Activated naive CD4-positive, alpha-beta T cell treated with anti-CD3 and anti-CD28 coated beads for 36 hours (primary cell): ENCODE measurements at places on chromosomes 1 and 21. TPM values are rescaled to one million over a fixed set of nuclear protein-coding genes. Genes with fewer than 3 reads are reported as not detected.
A peak's percentile ranks its signal among the peaks of the same experiment; 100 is the strongest.

Gene AADACL4
- total RNA-seq = not detected

Gene LCE2C
- not detected for total RNA-seq

Gene GPR161
- total RNA-seq = 0.29 TPM

Gene PSMD4
- 192 TPM for total RNA-seq

Gene RHOU
- total RNA-seq = 0.35 TPM

DNA sequence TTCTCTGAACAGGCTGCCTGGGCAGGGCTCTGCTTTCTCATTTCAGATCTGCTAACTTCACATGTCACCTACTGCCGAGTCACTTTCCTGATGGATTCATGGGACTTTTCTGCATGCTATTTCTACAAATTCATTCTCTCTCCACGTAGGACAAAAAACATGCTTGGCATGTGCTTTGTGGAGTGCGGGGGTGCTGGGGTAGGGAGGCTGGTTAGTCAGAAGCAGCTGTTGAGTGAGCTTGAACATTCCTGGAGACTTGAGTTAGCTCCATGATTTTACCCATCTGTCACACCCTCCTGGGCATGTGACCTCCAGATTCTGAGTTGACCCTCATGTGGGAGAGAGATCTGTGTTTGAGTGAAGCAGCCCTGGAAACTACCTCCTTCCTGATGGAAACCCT, 71.4 kb downstream of the UCK2 start:
- no peaks in the 10 kb centered on the region for H3K27me3 ChIP-seq
- no peak for DNase-seq
- peaks cover 60% of the 10 kb centered on the region for H3K36me3 ChIP-seq
- peaks cover 4% of the 10 kb centered on the region for H3K4me1 ChIP-seq

GRCh38 chr1:154191990-154192461, at the start of gene TPM3:
TSS of gene TPM3 (minus strand) at chr1:154192100. CDS start at chr1:154192018, 82 bp downstream.
- peaks cover 4% of the 10 kb centered on the region for H3K4me1 ChIP-seq
- no peak for DNase-seq
- H3K4me3 ChIP-seq = no peak within 1 kb of the TSS
- peaks cover 11% of the 10 kb centered on the region for H3K27me3 ChIP-seq
- H3K27ac ChIP-seq = no peak within 1 kb of the TSS
- no peaks in the 10 kb centered on the region for H3K36me3 ChIP-seq

DNA sequence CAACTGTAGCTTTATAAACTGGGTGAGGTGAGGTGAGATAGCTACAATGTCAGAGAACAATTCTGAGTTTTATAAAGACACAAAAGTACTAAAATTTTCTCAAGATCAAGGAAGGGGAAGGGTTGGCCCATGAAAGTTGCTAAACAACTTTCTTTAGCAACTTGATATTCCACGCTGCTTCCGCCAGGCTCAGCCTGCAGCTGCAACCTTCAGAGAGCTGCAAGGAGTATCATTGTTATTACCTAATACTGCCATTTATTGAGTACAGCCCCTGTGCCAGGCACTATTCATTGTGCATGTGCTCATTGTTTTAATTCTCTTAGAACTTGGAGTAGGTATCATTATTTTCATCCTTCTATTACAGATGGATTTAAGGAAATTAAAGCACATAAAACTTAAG, 34.1 kb upstream of the SUCO start:
- no peak for DNase-seq
- no peaks in the 10 kb centered on the region for H3K4me1 ChIP-seq
- H3K36me3 ChIP-seq = no peaks in the 10 kb centered on the region

DNA sequence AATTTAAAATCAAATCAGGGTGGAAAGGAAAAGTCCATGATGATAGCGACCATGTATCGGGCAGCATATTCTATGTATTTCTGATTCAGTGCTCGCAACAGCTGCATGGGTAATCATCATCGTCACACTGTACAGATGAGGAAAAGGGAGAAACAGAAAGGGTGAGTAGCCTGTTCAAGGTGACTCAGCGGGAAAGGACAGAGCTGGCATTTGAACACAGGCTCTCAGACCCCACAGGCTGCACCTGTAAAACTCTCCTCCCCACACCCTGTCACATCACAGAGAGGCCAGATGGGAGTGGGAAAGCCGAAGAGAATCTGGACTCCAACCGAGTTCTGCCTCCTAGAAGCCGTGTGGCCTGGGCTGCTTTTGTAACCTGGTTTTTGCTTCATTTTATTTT, 14.0 kb downstream of the RUNX1 start:
- DNase-seq = no peak
- peaks cover 14% of the 10 kb centered on the region for H3K36me3 ChIP-seq
- no peak overlapping the region for H3K4me3 ChIP-seq
- peaks cover 91% of the 10 kb centered on the region for H3K4me1 ChIP-seq

DNA sequence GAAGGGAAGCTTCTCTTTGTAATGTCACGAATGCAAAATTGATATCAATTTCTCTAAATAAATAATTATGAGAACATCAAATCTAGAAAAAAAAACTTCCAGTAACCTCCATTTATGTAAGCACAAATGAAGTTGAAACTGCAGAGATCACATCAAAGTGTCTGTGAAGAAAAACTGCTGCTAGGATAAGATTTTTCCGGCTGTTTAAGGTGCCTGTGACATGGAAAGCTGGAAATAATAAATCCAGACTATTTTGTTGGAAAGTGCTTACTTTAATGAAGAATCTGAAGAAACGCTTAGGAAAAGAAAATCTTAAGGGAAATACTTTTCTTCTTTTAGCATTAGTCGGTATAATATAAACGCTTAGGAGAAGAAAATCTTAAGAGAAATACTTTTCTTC, 57.0 kb downstream of the CHRM3 start:
- DNase-seq = no peak
- no peaks in the 10 kb centered on the region for H3K27me3 ChIP-seq
- no peaks in the 10 kb centered on the region for H3K4me1 ChIP-seq
- H3K36me3 ChIP-seq = no peaks in the 10 kb centered on the region
- no peak overlapping the region for H3K4me3 ChIP-seq
- no peak overlapping the region for H3K27ac ChIP-seq

DNA sequence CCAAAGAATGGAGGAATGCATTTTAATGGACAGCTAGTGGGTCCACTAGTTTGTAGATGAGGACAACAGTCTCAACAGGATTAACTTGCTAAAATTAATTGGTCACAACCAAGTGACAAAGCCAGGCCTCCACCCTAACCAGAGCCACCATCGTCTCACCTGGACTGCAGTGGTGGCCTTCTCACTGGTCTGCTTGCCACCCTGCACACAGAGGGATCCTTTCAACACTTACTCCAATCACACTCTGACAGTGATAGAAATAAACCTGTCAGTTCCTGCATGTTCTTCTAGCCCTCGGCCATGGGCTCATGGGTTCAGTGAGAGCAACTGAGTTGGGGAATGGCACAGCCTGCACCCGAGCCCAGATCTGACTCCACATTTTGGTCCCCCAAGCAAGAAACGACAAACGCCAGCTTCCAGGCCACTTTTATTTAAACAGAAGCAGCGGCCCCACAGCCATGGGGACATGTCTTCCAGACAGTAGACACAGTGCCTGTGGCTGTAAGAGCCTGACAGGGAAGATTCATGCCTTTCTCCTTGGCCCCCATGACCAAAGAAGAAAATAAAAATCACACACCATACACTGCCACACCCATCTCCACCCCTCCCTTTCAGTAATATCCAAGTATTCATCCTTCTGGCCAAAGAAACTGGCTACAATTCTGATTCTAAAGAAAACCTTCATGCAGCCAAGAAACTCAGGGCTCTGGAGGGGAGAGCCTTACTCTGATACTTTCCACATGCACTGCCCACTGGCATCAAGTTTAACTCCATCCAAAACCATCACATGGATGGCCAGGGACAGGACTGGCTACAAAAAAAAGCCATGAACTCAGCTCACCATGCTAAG, 37.6 kb downstream of the DHCR24 start:
- no peak overlapping the region for H3K27ac ChIP-seq
- DNase-seq = no peak
- no peak overlapping the region for H3K4me3 ChIP-seq
- H3K36me3 ChIP-seq = peaks cover 38% of the 10 kb centered on the region

- H3K27me3 ChIP-seq = no peaks in the 10 kb centered on the region
- H3K4me1 ChIP-seq = peaks cover 10% of the 10 kb centered on the region
- H3K4me3 ChIP-seq = no peak overlapping the region
- no peak for DNase-seq
These were observed 249.4 kb upstream of the B3GALT2 start for GRCh38 chr1:193435781-193436180.

DNA sequence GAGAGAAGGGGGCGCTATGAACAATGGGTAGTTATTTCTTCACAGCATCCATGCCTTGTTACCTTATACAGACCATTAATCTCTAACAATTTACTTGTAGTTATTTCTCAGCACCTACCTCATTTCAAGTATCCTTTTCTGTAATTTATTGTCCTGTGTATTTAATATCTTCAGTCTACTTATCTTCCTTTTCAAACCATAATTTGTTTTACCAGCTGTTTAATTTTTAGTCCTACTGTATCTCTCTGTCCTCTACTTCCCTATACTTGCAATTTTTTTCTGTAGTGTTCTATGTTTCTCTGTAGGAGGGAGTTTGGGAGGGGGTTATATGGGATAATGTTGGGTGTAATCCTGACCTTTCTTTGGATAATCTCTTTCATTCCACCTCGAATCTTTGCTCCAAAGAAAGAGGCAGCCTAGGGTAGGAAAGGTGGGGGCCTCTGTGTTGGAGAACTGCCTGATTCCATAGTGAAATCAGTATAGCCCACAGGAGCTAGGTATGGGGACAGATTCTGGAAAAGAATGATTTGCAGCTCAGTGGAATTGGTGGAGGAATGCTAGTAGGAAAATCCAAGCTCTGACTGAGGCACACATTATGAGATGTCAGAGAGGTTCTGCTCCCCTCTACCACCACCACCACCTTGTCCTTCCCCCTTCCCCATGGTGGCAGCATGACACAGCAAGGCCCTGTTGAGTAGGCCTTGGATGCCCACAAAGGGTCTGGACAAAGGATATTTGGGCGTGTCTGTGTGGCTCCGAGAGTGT, 642 bp downstream of the MLLT11 start:
- H3K36me3 ChIP-seq = peaks cover 34% of the 10 kb centered on the region
- no peaks in the 10 kb centered on the region for H3K27me3 ChIP-seq
- H3K4me1 ChIP-seq = peaks cover 38% of the 10 kb centered on the region
- peak overlapping the region; percentile 86 for H3K4me3 ChIP-seq
- H3K27ac ChIP-seq = peak overlapping the region; percentile 98

DNA sequence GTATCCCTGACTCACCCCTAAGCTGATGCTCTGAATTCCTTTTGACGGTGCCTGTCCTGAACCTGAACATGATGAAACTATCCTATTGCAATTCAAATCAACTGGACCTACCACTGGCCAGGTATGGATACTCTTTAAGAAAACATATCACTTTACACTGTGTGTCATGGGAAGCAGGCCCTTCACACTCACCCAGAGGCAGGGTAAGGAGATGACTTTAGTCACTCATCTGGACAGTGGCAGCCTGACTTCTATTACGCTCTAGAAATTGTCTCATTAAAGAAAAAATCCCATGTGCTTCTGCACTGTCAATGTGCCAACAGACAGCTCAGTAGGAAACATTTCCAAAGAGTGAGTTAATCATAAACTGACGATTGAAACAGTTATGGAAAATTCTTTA, 94.3 kb downstream of the VAV3 start:
- no peak for DNase-seq
- no peak overlapping the region for H3K27ac ChIP-seq
- no peak overlapping the region for H3K4me3 ChIP-seq
- no peaks in the 10 kb centered on the region for H3K27me3 ChIP-seq
- no peaks in the 10 kb centered on the region for H3K36me3 ChIP-seq
- H3K4me1 ChIP-seq = peaks cover 20% of the 10 kb centered on the region

DNA sequence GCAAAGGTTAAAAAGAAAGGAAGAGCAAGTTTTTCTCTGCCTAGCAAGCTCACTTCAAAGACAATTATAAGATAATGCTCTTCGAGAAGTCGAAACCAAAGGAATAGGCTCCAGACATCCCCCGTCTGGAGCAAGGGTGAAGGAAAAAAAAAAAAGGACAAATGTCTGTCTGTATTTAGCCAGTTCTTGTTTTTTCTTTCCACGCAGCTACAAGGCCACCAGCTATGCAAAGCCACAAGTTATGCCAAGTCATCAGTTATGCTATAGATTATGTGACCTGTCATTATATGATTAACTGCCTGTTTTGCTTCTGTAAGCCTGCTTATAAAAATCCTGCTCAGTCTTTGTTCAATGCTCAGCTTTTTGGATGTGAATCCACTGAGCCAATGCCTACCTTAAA, 2.4 kb upstream of the THEM5 start:
- H3K36me3 ChIP-seq = no peaks in the 10 kb centered on the region
- H3K4me1 ChIP-seq = no peaks in the 10 kb centered on the region
- no peak for DNase-seq
- H3K27ac ChIP-seq = no peak overlapping the region

DNA sequence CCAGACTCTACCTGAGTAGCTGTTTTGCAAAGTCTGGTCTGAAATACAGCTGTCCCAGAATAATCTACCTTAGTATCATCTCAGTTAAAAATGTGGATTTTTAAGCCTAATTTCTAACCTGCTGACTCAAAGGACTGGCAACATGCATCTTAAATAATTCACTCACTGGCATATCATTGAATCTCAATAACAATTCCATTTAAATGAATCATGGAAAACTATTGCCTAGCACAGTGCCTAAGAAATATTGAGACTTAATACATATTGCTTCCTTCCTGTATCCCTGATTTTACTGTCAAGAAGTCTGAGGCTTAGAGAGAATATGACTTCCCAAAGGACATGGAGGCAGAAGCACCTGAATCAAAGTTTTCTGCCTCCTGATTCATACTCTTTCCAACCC, 3.1 kb downstream of the CCDC190 start:
- no peaks in the 10 kb centered on the region for H3K4me1 ChIP-seq
- H3K4me3 ChIP-seq = no peak overlapping the region
- H3K27me3 ChIP-seq = peaks cover 5% of the 10 kb centered on the region
- no peak overlapping the region for H3K27ac ChIP-seq
- H3K36me3 ChIP-seq = no peaks in the 10 kb centered on the region

GRCh38 chr1:195899762-195900352, 708.4 kb downstream of the KCNT2 start:
- no peaks in the 10 kb centered on the region for H3K4me1 ChIP-seq
- DNase-seq = no peak
- H3K27me3 ChIP-seq = no peaks in the 10 kb centered on the region

DNA sequence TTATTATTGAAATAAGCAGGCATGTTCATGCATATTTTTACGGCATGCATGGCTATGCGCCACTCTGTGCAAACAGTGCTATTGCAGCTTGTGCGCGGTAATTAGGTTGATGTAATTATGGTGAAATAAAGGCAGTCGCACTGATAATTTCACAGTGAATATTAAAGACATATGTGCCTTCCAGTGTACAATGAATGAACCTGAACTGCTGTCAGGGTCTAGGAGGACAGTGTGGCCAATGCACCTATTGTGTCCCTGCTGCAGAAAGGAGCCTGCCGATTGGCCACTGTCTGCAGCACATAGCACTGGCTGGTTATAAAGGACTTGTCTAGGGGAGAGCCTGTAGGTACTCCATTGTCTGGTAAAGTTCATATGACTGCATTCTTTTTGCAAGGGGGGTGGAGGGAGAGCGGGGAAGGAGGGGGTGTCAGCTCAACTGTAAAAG, 340.4 kb downstream of the USP25 start:
- H3K27me3 ChIP-seq = peaks cover 2% of the 10 kb centered on the region
- no peaks in the 10 kb centered on the region for H3K4me1 ChIP-seq
- no peak overlapping the region for H3K4me3 ChIP-seq
- no peaks in the 10 kb centered on the region for H3K36me3 ChIP-seq
- no peak overlapping the region for H3K27ac ChIP-seq
